NCI-H1694 (cell line): ENCODE measurements at places on chromosomes 12 and 14.
A peak's percentile ranks its signal among the peaks of the same experiment; 100 is the strongest.

DNA sequence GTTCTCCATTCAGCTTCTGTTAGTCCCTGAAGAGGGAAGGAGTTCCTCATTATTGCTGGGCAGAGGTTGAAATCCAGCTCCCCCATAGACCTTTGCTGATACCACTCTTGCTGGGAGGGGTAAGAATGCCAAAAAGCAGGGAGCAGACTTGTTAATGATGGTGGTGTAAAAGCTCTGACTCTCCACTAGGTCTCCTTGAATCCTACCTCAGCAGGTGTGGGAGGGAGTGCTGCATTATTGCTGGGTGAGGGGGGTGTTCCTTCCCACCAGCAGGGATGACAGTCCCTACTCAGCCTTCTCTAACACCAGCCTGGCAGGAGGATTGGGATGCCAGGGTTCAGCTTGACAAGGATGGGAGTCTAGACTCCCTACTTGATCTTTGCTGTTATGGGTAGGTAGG lies 185.8 kb upstream of the NOS1 start:
- no peak for DNase-seq

DNA sequence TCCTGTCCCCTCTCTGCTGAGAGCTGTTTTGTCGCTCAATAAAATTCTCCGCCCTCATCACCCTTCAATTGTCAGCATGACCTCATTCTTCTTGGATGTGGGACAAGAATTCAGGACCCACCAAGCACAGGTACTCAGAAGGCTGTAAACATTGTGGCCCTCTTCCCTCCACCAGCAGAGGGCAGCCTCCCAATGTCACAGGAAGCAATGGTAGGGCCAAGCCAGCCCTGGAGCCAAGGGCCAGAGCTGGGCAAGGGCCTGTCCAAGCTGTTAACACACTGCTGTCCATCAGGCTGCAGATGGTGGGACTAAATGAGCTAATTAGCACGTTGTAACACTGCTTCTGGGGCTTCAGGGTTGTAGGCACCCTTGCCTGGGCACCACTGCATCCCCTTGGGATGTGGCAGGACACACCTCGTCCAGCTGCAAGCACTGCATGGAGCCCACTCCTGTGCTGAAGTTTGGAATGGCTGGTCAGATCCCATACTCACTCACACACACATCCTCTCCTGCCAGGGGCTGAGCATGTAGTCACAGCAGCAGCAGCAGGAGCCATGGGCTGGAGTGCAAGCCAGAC lies 62.7 kb upstream of the HECTD1 start:
- DNase-seq, result no peak

DNA sequence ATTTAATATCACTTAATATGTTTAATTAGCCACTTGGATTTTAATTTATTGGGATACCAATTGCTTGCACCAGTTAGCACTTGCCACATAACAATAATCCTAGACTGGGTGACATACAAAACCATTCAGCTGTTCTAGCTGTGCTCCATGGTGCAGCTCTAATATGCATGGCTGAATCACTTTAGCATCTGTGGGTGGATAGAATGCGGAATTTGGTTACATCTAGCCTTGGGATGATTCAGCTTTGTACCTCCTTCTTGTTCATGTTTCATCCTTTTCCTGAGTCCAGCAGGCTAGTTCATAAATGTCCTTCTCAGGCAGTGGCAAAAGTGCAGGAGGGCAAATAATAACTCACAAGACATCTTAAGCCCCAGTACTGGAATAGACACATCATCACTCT lies 1263.0 kb downstream of the LRFN5 start:
- no peak for DNase-seq

GRCh38 chr12:131603939-131604795 lies 106.7 kb upstream of the SFSWAP start:
- DNase-seq, result no peak

- DNase-seq, result no peak
Observed at GRCh38 chr12:1793426-1794210, 26.7 kb upstream of the LRTM2 start.

- no peak for DNase-seq
Observed at GRCh38 chr12:101671157-101671791, 26.2 kb upstream of the CHPT1 start.

- peak; percentile 83 for DNase-seq
Observed at GRCh38 chr12:67609226-67609870, 39.2 kb upstream of the DYRK2 start.

DNA sequence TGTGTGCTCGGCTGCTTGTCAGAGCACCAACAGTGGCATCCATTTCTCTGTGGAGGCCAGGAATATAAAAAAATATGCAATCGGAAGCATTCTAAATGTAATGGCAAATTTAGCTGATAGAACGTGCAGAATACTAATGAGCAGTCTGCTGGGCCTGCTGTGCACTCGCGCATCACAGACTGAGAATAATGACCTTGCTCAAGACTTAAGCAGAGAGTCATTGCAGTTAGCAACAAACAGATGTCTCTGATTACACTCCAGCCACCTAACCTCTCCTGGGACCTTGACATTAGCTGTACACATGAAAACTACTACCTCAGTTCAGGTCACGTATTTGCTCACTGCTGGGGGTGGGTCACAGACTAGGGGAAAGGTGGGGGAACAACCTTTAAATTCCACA lies 269.2 kb upstream of the DAAM1 start:
- peak; percentile 88 for DNase-seq

DNA sequence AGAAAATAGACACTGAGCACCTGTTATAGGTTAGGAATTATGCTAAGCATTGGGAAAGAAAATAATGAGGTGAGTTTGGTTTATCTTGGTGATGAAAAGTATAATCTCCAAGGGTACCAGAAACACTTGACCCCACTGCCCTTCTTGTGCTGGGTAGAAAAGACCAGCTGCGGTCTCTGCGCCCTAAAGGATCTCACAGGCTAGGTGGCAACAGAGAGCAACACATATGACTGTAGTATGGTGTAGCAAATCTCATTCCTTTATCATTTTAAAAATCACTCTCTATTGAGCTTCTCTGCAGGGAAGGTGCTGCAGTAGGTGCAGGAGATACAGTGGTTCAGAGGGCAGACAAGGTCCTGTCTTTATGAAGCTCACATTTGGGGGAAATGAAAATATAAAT lies 26.1 kb downstream of the NRXN3 start:
- DNase-seq, result no peak

- DNase-seq, result no peak
Observed at GRCh38 chr14:101927859-101928258, 36.5 kb upstream of the DYNC1H1 start.

DNA sequence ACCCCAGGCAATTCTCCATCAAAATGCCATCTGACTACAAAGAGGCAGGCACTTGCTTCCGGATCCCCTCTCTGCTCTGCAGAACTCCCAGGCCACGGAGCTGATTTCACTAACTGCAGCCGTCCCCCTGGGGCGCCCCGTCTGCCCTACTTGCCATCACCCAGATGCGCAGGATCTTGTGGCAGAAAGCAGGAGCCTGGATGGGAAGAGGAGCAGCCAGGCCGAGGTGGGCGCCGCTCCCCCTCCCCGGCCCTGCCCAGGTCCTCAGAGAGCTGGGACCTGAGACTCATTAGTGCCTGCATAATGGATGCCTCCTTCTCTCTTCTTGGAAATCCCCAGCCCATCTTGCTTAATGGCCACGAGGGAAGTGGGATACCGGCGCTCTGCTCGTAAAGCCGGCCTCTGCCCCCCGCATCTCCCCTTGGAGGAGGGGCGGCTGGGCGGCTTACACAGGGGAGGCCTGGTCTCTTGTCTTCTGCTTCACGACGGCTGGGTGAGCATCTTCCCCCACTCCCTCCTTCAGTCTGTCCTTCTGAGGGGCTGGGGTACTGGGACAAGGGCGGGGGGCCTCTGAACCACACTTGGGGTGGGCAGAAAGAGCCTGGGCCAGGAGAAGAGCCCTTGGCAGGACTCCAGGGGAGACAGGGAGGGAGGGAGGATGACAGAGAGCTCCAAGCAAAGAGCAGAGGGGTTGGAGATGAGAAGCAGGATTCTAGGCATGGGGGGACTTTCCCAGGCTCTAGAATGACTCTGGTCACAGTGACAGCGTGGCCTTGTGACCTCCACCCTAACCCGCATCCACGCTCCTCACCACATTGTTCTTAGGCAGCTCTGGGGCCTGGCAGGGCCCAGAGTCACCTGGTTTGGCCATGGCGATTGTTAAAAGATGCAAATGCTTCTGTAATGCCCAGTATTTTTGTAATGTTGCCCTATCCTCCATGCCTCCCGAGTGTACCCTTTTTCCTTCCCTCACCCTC lies 19.4 kb upstream of the EML1 start:
- DNase-seq, result no peak

- DNase-seq, result no peak
Observed at GRCh38 chr12:22059976-22060647, 14.1 kb downstream of the CMAS start.

DNA sequence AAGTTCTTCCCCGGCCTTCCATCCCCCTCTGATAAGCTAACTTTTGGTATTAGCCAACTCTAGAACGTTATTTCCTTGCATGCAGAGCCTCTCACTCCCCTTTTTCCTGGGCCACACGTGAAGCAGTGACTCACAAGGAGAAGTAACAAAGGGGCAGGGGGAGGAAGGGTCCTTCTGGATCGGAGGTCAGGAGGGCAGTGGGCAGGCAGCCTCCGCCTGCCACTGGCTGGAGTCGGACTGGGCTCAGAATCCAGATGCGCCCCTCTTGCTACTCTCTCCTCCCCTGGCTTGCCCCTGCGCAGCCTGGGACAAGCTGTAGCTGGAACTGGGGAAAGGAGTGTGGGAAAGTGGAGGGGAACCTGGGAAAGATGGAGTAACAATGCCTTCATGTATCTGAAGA lies 55.0 kb downstream of the TPCN1 start:
- no peak for DNase-seq

DNA sequence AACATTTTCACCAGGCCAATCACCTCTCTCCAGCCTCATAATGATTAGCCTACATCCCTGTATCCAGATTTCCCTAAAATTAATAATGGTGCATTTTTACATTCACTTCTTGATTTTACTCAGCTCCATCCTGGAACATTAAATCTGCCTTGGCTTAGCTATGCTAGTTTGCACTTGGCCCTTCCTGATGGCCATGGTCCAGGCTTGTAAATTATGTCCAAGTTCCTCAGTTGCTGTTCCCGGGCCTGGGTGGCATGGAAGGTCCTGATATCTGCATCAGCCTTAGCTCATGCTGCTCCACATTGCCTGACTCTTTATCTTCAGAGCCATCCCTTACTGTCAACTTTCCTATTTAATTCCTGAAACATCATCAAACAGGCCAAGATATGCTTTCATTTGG lies 11.1 kb upstream of the METTL17 start:
- DNase-seq, result no peak

DNA sequence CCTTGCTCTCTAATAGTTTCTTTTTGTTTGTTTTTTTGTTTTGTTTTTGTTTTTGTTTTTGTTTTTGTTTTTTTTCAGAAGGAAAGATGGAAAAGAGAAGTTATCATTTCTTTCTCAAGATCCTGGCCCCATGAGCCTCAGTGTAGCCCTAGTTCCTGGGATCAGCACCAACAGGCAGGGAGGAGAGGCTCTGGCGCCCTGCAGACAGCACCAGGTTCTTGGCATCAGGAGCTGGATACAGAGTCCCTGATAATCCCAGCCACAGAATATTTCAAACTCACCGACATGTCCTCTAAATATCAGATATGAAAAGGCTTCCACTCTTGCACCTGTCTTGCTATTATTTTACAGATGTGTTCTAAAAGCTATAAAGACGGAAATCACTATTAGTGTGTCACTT lies 52.7 kb downstream of the FOXN3 start:
- no peak for DNase-seq

- no peak for DNase-seq
Observed at GRCh38 chr12:118064608-118065007, 3.6 kb upstream of the WSB2 start.

GRCh38 chr14:59332727-59333126 lies 132.5 kb downstream of the GPR135 start:
- DNase-seq, result no peak

DNA sequence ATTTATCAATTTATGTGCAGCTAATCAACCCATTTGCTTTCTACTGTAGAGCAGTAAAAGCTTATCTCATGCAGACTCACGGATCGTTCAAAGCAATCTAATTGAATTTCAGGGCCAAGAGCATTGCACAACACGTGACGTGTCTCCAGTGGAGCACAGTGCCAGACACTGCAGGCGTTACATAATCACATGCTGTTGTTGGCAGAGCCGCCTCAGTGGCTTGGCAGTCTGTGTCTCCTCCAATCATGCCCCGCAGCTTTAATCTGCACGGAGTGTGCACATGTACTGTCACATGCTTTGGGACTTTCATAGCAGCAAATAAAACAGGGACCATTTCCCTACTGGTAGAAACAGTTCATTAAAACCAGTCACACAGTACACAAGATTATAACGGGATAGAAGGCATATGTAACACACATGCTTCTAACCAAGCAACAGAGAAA lies 309.3 kb downstream of the ITPR2 start:
- DNase-seq, result no peak

DNA sequence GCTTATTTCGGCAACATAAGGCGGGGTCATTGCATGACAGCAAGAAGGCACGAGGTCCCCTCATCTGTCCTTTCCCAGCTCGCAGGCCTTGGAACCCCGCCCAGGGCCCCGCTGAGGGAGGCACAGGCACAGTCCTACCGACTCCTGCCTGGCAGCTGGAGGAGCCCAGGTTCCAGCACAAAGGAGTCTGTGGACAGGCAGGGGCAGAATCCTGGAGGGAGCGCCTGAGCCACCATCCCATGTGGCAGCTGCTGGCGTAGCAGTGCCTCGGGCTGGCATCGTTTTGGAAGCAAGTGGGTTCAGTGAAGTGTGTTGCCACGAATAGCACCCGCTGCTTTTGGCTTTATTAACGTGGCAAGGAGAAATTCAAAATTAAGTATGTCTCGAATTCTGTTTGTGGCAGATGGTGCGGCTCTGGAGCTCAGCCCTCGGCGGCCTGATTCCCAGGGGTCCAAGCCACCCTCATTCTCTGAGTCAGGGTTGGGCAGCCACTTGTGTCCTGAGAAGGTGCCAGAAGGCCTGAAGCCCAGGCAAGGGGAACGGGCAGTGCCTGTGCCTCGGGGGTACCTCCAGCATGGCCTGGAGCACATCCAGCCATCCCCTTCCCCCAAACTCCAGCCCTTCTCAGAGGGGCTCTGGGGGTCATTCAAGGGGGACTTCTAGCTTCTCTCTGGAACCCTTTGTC lies 35.9 kb downstream of the SLC8B1 start:
- peak; percentile 80 for DNase-seq

- DNase-seq, result no peak
Observed at GRCh38 chr12:71748081-71748850, 6.4 kb upstream of the RAB21 start.

GRCh38 chr14:67556671-67557070 lies 23.6 kb downstream of the PLEKHH1 start:
- no peak for DNase-seq

DNA sequence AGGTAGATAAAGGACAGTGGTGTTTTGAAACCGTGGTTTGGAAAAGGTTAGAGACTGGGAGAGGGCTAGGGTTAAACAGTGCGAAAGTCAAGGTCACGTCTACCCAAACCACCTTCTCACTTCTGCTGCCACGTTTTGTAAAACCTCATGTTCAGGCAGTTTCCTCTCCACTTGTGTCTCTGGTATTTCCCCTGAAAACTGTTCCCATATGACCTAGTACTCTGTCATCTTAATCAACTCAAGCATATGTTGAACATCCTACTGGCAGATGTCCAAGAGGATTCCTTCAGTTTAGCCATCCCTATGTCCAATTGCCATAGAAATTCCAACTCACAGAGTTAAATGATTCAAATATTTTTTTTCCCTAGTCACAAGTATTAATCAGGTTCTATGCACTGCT lies 17.4 kb downstream of the CLEC4C start:
- no peak for DNase-seq

- DNase-seq, result no peak
Observed at GRCh38 chr12:58206876-58207275, 265.5 kb downstream of the ATP23 start.

GRCh38 chr12:78085542-78086182 lies 255.0 kb downstream of the NAV3 start:
- no peak for DNase-seq
